ENCODE measurements at places on chromosomes 7 and 10. TPM values are rescaled to one million over a fixed set of nuclear protein-coding genes. Genes with fewer than 3 reads are reported as not detected.

A1CF gene
- 8.3 TPM for polyA plus RNA-seq

DNA sequence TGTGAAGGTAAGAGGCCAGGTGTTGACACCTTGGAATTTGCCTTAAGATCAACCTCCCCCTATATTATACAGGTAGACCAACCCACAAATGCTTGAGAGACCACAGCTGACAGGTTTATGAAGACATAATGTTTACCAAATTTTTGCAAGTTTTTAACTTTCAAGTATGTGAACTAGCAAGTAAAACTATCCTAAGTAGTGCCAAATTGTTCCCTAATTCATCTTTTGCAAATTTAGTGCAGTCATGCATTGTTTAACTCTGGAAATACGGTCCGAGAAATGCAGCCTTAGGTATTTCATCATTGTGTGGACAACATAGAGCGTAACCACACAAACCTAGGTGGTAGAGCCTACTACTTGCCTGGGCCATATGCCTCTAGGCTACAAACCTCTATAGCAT lies 10.7 kb downstream of the UPP1 start:
- no peak for DNase-seq

DNA sequence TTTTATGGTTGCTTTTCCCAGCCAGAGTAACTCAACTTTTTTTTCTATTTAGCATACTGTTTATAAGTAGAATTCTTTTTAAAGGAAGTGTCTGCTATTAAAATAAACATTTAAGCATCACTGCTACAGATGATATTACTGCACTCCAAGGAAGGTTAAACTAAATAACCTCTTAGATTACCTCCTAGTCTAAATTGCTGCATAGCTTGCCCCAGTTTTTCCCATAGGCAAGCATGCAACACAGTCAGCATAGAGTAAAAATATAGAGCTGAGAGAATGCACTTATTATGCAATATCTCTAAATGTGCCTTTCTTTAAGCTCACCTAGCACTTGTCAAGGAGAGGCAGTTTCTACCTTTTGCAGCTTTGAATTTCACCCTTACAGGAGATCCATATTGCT lies 1392.4 kb upstream of the CELF2 start:
- no peak for DNase-seq

RNLS gene
- polyA plus RNA-seq: 6.4 TPM

GRCh38 chr7:107390916-107391315 lies 78.9 kb upstream of the GPR22 start:
- DNase-seq: no peak

GRCh38 chr7:13850185-13850752 lies 139.2 kb downstream of the ETV1 start:
- DNase-seq: no peak

RET gene
- polyA plus RNA-seq: 0.87 TPM

PNLIP gene
- 1,789 TPM for polyA plus RNA-seq

HMX2 gene
- polyA plus RNA-seq: 0.19 TPM

All from pancreas (tissue), 10 donors.